SK-MEL-5 (cell line): ENCODE measurements at places on chromosomes 16 and 17.
A peak's percentile ranks its signal among the peaks of the same experiment; 100 is the strongest.

GRCh38 chr17:8212312-8213180 lies 2.2 kb upstream of the AURKB start:
- no peak for DNase-seq

DNA sequence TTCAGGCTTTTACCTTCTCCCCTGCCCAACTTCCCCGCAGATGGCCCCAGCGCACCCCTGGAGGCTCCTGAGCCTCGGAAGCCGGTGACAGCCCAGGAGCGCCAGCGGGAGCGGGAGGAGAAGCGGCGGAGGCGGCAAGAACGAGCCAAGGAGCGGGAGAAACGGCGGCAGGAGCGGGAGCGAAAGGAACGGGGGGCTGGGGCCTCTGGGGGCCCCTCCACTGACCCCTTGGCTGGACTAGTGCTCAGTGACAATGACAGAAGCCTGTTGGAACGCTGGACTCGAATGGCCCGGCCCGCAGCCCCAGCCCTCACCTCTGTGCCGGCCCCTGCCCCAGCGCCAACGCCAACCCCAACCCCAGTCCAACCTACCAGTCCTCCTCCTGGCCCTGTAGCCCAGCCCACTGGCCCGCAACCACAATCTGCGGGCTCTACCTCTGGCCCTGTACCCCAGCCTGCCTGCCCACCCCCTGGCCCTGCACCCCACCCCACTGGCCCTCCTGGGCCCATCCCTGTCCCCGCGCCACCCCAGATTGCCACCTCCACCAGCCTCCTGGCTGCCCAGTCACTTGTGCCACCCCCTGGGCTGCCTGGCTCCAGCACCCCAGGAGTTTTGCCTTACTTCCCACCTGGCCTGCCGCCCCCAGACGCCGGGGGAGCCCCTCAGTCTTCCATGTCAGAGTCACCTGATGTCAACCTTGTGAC lies 3.6 kb downstream of the MAPK7 start:
- no peak for DNase-seq

- no peak for DNase-seq
These were observed 80.6 kb downstream of the LMF1 start for GRCh38 chr16:890217-890616.

GRCh38 chr17:862582-862981 lies 80.4 kb downstream of the MRM3 start:
- no peak for DNase-seq

DNA sequence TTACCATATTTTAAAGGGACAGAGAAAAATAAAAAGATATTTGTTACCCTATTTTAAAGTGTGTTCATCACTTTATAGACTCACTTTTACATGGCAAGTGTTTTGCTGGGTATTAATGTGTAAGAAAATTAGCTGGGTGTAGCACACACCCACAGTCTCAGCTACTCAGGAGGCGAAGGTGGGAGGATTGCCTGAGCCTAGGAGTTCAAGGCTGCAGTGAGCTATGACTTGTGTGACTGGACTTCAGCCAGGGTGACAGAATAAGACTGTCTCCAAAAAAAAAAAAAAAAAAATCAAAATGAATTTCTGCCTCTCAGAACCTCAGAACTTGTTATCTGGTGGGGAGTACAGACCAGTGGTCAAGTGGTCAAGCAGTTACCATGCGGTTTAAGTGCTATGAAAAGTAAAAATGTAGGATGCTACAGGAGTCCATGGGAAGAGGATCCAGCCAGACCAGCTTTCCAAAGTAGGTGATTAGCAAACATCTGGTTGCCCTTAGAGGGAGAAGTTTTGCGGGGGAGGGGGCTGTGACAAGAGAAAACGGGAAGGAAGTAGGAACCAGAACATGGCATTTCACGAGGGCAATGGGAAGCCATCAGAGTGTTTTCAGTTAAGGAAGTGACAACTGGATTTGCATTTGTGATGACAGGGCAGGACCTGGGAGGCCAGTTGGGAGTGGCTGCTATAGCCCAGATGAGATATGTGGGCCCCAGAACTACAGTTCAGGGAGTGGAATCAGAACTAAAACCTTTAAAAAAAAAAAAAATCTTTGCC lies 13.9 kb downstream of the CNEP1R1 start:
- no peak for DNase-seq

- no peak for DNase-seq
These were observed 2.1 kb downstream of the KCNAB3 start for GRCh38 chr17:7927596-7927995.

GRCh38 chr17:81402530-81402941 lies 7.3 kb downstream of the BAHCC1 start:
- no peak for DNase-seq

- DNase-seq, result peak; percentile 74
These were observed 418.0 kb upstream of the PSMD7 start for GRCh38 chr16:73878611-73879010.

DNA sequence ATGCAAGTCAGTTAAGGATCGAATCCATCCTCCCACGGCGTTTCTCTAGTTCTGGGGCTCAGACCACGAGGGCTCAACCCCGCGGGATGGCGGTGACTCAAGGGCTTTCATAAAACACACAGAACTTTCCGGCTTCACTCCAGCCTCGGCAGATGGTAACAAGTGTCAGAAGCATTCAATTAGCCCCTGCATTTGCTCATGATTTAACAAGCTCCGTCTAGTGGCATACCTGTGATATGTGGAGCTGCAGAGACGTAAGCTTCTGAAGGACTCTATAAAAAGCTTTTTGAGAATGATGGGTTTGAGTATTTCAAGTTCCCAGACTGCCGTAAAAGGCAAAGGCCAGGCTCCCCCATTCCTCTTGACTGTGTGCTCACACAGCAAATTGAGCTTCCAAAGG lies 91.3 kb upstream of the SEC14L1 start:
- DNase-seq, result no peak

DNA sequence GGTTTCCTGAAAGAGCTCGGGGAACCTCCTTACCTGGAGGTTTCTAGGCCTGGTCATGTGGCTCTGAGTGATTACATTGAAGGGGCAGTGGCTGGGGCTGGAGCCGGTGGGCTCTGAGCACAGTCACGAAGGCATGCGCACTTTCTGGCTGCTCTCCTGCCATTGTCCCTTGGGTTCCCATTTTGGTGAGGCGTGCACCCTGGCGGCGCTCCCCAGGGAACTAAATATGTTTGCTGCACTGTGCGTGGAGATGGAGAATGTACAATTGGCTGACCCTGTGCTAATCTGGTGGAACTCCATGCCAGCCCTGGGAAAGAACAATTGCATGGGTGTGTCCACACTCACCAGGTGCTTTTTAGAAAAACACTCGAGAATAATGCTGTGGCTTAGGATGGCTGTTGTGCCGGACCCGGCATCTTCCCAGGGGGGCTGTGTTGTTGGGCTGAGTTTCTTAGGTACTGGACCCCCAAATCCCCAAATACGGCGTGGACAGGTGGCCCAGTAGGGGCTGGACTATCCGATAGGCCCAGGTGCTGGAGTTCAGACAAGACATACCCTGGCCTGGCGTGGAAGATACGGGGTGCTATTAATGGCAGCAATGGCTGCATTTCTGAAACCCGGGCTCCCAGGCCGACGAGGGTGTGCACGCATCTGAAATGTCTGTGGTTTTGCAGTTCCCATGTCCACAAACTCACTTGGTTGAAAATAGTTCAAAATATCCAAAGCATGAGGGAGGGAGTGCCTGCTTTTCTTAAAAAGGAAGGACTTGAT lies 230.5 kb downstream of the SEC14L1 start:
- no peak for DNase-seq
